Umbilical cord (tissue), 2 donors: ENCODE measurements at places on chromosomes 12 and 14.

- DNase-seq, result no peak
Measured at GRCh38 chr14:68513838-68514607, 278.8 kb downstream of the ZFP36L1 start.

- no peak for DNase-seq
Measured at GRCh38 chr12:97173688-97174410, 266.8 kb downstream of the NEDD1 start.

DNA sequence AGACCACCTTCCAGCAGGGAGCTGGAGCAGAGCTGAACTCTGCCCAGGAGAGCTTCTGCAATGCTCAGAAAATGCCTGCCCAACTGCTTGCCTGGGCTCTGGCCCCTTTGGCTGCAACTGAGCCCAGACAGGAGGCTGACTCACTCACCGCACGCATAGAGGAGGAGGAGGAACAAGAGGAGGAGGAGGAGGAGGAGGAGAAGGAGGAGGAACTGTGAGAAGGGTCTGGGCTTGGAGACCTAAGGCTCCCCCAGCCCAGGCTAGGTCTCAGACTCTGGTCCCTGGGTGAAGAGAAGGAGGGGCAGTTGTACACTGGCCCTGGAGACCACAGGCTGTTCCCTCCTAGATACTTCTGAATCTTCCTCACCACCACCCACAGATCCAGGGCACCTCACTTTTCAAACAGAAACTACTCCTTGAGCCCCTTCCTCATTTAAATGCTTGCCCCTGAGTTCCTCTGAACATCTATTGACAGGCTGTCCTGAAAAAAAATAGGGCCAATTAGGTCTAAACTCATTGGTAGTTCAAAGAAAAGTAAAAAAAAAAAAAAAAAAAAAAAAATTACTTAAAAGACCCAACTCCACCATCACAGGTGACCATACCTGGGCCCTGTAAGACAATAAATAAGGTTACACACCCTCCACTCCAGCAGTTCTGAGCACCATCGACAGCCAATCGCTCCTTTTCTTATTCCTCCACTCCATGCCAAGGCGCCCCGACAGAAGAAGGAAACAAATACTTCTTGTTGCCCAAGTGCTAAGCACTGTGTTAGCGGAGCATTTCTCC is 674 bp downstream of the VDR start:
- DNase-seq, result peak; percentile 65

GRCh38 chr14:100748944-100749343 is 22.3 kb downstream of the DLK1 start:
- no peak for DNase-seq

GRCh38 chr12:54009171-54010052 is 627 bp downstream of the HOXC8 start:
- DNase-seq, result no peak

- no peak for DNase-seq
Measured at GRCh38 chr12:470133-470532, 10.4 kb downstream of the B4GALNT3 start.

- peak; percentile 49 for DNase-seq
Measured at GRCh38 chr14:21026988-21027315, 2.1 kb upstream of the NDRG2 start.

GRCh38 chr14:81415781-81416180 is 15.7 kb upstream of the STON2 start:
- no peak for DNase-seq

DNA sequence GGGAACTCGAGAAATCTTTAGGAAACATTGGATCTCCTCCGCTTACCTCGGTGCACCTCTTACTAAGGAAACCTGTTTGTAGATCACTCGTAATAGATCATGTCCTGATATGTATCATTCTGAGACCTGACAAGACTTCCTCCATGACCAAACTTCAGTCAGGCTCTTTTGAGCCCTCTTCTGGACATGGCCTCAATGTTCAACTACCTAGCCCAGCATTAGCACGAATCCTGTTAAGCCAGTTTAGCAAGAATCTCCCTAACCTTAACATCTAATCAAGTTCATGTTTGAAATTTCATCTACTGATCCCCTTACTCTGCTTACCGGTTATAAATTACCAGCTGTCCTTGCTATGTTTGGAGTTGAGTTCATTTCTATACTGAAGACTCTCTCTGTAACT is 713.9 kb upstream of the USP15 start:
- DNase-seq, result peak; percentile 48

DNA sequence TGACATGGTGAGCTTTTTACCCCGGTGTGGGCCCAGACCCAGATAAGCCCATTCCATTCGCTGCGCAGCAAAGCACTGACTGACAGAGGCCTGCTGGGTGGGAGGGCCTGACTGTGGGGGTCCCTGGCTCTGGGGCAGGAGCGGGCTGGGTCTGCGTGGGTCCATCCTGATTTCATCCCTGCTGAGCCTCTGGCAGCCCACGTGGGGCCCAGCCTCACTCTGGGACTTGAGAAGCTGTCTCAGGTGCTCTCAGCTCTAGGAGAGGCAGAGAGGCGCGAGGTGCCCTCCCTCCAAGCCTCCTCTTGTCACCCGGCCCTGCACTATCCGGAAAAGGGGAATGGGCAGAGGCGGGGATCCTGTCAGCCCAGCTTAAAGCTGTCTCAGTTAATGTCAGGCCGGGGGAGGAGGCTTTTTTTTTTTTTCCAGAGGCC is 927 bp downstream of the ABCB9 start:
- DNase-seq, result no peak

DNA sequence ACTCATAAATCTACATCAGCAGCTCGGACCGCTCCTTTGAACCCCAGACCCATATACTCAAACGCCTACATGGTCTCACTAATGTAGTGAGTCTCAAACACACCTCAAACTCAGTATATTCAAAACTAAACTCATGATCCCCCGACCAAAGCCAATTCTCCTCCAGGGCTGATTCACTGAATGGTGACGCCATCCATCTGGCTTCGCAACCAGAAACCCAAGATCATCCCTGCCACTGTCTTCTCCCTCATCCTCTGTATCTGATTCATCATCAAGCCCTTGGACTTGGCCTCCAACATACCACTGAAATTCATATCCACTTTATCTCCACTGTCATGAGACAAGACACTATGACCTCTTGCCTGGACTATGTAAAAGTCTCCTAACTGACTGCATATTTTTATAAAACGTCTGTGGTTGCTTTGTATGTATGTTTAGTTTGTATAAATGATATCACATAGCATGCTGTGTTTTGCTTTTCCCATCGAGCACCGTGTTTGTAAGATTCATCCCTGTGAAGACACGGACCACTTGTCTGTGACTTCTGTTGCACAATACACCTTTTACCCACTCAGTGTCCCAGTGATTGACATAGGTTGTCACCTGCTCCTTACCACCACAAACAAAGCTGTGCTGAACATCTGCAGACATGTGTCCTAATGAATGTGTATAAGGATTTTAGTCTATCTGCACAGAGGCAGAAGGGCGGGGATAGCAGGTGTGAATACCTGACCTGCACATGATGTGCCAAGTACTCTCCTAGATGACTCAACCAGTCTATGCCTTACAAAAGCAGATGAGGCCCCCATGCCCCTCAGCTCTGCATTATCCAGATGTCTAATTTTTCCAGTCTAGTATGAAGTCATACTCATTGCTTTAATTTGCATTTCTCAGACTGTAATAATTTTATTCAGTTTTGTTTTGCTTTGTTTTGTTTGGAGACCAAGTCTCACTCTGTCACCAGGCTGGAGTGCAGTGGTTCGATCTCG is 76.9 kb downstream of the VWF start:
- DNase-seq, result peak; percentile 88

GRCh38 chr12:27592548-27592947 is 68.5 kb downstream of the PPFIBP1 start:
- no peak for DNase-seq

DNA sequence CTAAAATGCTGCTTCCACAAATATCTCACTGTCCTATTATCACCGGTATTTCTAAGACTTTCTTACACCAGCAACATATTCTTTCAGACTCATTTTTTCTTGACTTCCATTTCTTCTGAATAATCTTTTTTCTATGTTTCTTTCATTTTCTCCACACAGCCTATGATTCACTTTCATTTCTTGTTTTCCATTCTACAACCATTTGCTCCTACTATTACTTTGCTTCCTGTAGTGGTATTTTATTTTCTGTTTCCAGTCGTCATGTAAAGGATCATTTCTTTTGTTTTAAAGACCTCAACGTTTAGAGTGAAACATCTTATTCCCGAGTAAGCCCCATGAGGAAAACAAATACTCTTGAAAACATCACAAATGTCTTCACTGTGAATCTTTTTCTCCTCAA is 182.2 kb upstream of the MDGA2 start:
- no peak for DNase-seq
